ENCODE measurements at places on chromosomes 16 and 17. TPM values are rescaled to one million over a fixed set of nuclear protein-coding genes. Genes with fewer than 3 reads are reported as not detected.

DNA sequence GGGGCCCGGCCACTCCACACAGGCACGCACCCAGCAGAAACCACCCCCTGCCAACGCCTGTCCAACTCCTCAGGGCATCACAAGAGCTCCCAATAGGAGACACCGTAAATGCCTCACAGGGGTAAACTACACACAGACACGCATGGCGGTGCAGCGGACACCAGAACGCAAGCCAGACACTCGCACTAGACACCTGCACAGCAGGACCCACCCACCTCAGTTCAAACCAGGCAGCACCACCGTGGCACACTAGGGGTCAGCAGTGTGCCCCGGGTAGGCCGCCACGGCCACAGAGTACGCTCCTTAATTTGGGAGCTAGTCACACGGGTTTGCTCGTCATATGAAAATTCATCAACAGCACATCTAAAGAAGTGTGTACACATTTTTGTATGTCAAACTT lies 3.4 kb downstream of the SLC38A10 start:
- DNase-seq = peak; percentile 64

DNA sequence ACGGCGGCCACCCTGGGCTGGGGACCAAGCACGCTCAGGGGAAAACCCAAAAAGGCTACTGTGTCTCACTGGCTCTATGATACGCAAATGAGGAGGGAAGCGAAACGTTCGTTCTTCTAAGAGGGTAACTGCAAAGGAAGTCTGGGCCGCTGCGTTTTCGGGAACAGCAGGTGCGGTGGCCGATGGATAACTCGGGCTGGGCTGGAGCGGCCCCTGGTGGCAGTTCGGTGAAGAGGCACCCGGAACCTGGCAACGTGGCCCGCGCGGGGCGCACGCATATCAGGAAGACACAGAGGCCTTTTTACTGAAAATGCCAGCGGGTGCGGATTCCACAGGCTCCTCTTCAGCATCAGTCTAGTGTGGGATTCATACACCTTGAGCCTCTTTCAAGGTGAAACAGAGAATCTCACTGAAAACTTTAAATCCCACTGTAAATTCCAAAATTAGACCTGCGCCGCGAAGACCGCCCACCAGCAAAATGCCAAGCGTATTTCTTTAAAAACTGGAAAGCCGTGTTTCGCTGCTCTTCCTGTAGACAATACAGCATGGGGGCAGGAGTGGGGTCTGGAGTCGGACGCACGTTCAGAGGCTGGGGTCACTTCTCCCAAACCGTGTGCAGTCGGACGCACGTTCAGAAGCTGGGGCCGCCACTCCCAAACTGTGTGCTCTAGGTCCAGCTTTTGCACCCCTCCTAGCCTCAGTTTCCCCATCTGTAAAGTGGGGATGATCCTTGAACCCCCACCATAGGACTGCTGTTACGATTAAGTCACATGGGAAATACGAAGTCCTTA lies 44.4 kb upstream of the METTL9 start:
- peak; percentile 94 for DNase-seq

DNA sequence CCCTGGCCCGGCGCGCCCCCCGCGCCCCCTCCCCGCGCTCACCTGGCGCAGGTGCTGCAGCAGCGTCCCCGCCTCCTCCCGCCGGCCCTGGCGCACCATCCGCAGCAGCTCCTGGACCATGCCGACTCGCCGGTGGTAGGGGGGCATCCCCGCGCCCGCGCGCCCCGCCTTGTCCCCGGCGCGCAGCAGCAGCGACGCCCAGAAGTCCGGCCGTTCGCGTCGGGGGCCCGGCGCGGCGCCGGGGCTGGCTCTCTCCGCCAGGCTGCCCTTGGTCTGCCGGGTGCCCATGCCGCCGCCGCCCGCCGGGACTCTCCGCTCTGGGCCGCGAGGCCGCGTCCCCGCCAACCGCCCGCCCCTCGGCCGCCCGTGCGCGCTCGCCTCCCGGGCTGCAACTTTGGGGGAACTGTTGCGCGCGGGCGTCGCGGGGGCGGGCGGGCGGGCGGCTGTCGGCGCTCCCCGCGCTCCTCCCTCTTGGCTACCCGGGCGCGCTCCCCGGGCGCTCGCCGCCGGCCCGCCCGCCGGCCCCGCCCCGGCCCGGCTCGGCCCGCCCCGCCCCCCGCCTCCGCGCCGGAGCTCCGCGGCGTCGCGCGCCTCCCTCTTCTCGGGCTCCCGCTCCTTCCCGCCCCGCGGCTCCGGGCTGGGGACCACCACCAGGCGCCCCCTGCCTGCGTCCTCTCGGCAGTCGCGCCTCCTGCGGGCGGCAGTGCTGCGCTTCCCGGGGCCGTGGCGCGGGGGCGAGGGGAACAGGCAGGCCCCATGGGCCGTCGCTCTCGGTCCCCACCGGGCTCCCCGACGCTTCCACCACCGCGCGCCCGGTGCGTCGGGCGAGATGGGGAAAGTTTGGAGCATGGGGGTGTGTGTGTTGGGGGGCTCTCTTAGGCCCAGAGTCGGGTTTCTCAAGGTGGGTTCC lies at the start of gene LRRC75A:
Gene LRRC75A (minus strand): TSS at position 491 of the 910 bp plus-strand sequence. CDS start 203 bp downstream, at position 288.
- DNase-seq = peak; percentile 45

The NPB gene
- total RNA-seq = 0.27 TPM

All from Calu3 (cell line).